SK-N-SH treated with all-trans-retinoic acid at 6 μM for 48 hours (cell line): ENCODE measurements at places on chromosomes 13 and 19.

- no peak for ATAC-seq
Observed at GRCh38 chr13:36382030-36382429, 35.8 kb upstream of the SPART start.

GRCh38 chr19:2380567-2380966, 20.5 kb downstream of the TMPRSS9 start:
- no peak for ATAC-seq

DNA sequence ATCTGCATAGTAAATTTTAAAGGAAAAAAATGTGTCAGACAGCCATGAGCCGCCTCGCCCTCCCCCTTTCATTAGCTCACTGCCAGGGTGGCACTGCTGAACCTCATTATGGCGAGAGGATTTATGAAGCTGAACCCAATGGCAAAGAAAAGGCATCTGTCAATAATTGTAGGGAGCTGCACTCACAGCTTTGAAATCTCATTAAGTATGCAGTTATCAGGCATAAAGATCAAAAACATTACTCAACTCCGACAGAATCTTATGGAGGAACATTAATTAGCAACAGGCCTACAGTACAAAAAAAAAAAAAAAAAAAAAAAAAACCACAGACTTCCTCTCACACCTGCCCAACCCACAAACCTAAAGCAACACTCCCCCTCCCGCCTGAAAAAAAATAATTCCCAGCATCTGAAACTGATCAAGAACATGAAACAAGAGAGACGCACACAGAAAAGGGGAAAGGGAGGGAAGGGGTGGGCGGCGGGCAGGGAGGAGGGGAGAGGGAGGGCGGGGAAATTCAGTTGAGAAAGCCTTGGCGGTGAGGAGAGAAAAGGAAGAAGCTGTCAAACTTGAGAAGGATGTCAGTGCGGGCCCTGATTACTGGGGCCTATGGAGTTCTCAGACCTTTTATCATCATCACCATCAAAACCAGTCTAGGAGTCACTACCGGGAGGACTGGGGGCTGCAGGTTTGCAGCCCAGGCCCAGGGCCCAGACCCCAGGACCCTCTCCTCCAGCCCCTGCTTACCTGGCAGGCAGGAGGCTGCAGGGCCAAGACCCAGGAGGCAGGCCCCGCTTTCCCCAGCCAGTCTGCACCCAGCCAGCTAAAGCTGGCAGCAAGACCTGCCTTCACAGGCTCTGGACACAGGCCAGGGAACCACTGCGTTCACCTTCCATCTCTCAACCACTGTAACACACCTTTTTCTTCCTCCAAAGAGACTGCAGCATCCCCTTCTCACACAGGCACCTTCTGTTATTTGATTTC, 8.9 kb downstream of the TSHZ3 start:
- peak; percentile 66 for ATAC-seq

GRCh38 chr13:20939662-20940061, 37.1 kb upstream of the XPO4 start:
- ATAC-seq, result no peak

GRCh38 chr13:44013758-44014291, 134.1 kb downstream of the LACC1 start:
- ATAC-seq, result peak; percentile 94

DNA sequence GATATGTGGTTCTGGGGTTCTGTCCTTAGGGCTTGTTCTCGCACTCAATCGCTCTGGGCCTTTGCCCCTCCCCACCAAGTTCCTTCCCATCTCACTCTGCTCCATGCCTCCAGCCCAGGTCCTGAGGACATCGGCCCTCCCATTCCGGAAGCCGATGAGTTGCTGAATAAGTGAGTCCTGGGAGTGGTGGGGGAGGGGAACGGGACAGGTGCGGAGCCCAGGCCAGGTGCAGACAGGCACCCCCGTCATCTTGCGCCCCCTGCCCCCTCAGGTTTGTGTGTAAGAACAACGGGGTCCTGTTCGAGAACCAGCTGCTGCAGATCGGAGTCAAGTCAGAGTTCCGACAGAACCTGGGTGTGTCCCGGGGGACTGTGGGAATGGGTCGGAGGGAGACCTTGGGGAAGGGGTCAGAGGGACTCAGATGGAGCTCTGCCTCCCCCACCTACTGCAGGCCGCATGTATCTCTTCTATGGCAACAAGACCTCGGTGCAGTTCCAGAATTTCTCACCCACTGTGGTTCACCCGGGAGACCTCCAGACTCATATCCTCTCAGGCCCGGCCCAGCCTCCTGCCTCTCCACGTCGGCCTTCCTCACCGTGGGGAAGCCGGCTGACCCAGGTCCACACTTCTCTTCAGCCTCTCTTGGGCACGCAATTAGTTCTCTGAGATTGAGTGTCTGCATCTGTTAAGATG, 10.1 kb downstream of the FUZ start:
- ATAC-seq, result no peak

- no peak for ATAC-seq
Observed at GRCh38 chr13:44160591-44161191, 212.9 kb upstream of the SERP2 start.

GRCh38 chr19:18110609-18111232, 13.1 kb downstream of the MAST3 start:
- ATAC-seq, result no peak

DNA sequence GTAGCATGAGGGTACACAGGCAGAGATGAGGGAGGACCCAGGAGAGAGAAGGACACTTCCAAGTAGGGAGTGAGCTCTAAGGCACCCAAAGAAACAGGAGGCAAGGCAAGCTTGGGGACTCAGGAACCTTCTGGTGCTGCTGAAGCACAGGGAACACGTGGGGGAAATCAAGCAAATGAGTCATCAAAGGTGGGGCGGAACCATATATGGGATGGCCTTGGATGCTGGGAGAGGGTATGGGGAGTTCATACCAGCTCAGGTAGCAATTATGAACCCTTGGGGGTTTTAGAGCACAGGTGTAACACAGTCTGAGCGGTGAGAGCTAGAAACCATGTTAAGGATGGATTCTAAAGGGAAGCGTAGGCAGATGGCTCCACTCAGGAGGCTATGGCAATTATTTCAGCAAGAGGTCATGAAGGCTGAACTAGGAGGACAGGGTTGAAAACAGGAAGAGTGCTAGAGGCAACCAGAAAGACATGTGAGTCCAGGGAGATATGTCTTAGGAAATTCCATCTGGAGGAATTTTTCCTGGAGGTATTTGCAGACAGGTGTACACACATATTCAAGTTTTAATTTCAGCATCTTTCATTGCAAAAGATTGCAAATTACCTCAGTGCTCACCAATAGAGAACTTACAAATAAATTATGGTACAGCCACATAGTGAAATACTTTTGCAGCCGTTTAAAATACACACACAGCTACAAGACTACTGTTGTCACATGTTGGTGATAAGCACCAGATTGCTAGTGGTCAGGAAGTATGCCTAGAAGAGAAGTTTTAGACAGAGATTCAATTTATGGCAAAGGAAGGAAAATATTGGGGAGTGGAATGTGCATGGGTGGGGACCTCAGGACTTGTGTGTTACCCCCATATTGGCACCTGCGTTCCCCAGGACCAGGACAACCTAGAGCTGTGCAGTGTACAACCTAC, 77.0 kb downstream of the STARD13 start:
- ATAC-seq, result no peak

DNA sequence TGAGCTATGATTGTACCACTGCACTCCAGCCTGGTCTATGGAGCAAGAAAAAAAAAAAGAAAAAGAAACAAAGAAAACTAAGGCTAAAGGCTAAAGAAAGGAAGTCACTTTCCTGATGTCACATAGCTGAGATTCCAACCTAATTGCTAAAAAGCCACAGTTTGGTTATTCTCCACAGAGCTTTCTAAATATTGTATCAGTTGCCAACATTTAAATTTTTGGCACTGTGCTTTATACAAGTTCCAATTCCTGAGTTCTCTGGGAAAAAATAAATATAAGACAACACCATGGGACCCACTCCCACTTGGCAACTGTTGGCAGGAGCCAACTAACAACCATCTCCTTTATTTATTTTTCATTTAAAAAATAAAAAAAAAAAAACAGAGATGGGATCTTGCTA, 11.2 kb upstream of the LYPD3 start:
- no peak; the same call in 2 of the 3 replicates for ATAC-seq

DNA sequence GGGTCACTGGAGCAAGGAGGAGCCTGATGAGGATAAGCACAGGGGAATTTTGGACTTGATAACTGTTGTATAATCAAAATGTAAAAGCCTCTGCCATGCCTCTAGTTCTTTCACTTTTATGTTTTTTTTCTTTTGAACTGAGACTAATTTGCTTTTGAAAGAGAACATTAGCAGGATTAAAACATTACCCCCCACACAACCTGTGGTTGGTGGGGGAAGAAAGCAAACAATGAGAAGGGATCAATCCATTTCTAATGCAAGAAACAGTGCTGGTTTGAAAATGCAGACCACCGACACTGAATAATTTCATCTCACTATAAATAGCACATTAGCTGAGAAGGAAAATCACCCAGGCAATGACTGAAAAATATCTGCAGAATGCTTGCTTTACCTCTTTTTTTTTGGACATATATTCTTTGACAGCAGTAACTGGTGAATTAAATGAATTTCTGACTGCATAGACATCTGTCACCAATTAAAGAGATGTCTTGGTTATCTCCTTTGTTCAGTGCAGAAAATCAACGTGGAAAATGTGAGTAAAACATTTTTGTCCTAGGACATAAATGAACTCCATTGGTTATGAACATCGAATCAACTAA, 48.6 kb upstream of the TRPC4 start:
- ATAC-seq, result no peak

GRCh38 chr19:58001895-58002369, 688 bp downstream of the ZNF606 start:
- ATAC-seq, result no peak

DNA sequence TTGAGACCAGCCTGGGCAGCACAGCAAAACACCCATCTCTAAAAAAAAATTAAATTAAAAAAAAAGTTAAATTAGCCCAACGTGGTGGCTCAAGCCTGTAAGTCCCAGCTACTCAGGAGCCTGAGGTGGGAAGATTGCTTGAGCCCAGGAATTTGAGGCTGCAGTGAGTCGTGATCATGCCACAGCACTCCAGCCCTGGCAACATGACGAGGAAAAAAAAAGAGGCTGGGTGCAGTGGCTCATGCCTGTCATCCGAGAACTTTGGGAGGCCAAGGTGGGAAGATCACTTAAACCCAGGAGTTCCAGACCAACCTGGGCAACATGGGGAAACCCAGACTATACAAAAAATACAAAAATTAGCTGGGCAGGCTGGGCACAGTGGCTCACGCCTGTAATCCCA, 2.2 kb upstream of the TMEM161A start:
- peak; percentile 4; the same call in 1 of the 3 replicates for ATAC-seq

- peak; percentile 16 for ATAC-seq
Observed at GRCh38 chr19:16383584-16384161, 59.0 kb downstream of the KLF2 start.

DNA sequence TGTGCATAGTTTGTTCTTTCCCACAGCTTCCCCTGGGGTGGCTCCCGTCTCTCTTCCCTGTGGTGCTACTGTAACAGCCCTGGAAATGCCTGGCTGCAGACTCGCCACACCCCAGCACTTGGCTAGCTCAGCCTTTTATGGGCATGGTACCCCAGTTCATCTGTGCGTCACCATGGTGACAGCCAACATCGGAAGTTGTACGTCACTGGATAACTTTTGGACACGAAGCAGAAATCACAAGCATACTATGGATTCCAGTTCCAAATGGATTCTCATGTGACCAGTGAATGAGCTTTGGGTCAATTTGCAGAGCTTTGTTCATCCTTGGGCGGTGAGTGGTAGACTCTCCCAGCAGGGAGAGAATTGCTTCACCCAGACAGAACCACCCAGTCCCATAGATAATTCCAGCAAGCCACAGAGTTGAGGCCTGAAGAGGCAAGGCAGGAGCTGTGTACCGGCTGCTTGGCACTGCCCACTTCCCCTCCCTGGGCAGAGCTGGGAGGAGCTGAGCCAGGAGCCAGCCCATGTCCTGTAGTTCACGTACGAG, 54.4 kb downstream of the COL4A2 start:
- ATAC-seq, result no peak; the same call in 2 of the 3 replicates
